ENCODE measurements at places on chromosomes 6 and 20.

- no peak for DNase-seq
Measured at GRCh38 chr20:54115172-54115854, 44.9 kb upstream of the BCAS1 start.

- DNase-seq, result no peak
Measured at GRCh38 chr6:170202416-170203135, 88.3 kb downstream of the DLL1 start.

DNA sequence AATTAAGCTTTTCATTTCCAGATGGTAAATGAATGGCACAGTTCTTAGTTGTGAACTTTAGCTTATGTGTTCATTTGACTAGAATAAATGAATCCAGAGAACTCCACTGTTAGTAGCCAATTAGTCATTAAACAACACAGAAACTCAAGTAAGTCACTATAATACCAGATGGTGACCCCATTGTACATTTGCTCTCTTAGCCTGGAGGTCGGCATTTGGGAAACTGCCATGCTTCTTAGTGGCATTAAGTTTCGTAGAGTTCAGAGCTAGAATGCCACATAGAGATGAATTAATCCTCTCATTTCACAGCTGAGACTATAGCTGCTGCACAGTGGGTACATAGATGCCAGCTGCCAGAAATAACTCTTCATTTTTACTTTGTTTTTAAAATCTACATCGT is 10.8 kb upstream of the DTNBP1 start:
- no peak for DNase-seq

- DNase-seq, result no peak
Measured at GRCh38 chr6:126227833-126228702, 111.8 kb upstream of the CENPW start.

DNA sequence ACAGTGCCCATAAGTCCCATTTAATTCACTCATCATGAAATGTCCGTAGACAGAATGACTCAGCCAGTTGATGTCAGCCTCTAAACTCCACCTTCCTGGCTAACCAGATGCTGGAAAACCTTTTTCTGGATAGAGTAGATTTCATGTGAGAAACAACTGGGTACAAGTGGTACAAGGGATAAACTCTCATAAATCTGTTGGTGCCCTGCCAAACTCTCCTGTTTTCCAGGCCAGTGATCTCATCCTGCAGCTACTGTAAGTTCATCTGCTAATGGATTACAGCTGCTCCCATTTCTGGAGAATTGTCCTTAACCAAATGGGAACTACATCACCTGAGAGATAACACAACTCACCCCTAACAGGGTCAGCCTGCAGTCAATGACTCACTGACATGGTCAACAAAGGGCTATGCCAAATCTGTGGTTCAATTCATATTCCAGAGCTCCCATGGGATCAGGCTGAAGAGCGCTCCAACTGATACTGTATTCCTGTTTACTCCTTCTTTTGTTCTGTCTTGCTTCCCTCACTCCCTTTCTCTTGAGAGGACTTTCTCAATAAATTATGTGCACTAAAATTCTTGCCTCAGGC is 210.1 kb upstream of the HDDC2 start:
- no peak for DNase-seq
